ENCODE measurements at places on chromosomes 12 and 14.
A peak's percentile ranks its signal among the peaks of the same experiment; 100 is the strongest.

- DNase-seq: no peak
Measured at GRCh38 chr14:104288272-104288671, 149.9 kb downstream of the KIF26A start.

- peak; percentile 98 for DNase-seq
Measured at GRCh38 chr12:124680863-124681778, 113.7 kb upstream of the NCOR2 start.

DNA sequence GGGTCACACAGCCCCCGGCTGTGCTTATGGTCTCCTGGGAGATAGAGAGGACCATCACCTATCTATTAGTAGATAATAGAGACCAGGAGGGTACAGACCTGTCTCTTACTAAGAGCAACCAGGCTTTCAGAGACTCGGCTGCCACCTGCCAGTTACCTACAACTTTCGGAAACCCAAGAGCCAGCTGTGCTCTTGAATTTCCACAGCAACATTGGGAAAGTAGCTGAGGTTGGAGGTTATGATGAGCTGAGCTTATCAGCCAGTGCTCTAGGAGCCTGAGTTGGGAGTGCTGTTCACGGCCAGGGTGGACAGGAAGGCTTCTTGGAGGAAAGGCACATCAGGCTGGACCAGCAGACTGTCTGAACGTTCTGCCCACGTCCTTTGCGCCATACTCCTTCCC is 67.6 kb downstream of the RIN3 start:
- DNase-seq: no peak

DNA sequence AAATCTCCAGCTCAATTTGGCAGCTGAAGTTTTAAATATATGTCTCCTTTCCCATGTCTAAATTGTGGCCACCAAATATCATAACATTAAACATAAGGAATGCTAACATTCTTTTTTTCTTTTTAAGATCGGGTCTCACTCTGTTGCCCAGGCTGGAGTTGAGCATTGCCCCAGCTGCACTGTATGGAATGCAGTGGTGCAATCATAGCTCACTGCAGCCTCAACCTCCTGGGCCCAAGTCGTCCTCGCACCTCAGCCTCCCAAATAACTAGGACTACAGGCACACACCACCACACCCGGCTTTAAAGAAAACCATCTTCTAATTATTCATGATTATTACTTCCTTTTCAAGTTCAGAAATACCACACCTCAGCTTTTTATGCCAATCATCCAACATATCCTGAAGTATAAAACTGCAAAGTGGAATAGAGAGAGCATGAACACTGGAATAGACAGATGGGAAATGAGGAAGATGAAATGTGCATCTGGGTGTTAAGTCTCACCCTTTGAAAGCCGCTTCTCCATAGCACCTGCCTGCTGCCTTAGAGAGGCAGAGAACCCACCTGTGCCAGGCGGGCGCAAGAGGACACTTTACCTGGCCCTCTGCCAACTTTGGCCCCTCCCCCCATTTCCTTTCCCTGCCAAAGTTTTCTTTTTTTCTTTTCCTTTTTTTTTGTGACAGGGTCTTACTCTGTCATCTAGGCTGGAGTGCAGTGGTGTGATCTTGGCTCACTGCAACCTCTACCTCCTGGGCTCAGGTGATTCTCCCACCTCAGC is 2.8 kb upstream of the EML1 start:
- no peak for DNase-seq

DNA sequence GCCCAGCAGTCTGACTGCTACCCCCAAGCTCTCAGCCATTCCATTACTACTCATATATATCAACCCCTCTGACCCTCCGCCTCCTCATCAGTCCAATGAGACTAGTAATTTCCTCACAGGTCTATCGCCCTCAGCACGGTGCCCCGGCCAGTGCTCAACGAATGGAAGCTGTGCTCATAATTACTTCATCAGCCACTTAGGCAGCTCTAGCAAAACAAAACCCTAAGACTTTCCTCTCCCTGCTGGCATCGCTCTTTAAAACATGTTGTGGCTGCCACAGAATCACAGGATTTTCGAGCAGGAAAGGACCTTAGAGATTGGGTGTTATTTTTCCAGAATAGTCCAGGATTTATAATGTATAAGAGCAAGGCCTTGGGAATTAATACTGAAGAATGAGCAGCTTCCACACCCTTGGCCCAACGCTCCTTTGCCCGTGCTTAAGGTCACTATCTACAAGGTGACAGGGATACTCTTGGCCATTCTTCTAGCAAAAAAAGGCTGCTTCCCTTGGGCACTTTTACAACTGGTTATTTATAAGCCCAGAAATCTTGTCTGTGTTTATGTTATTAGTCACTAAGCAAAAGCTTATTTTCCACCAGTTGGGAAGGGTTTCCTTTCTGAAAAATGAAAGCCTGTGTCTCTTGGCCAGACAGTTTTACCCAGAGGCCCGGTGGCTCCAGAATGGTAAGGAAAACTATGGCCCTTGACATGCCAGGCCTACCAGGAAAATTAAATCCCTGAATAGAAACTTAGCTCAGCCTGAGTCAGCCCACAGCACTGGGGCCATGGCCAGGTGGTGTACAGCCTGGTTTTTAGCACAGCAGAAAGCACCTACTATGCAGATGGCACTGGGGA is 47.9 kb downstream of the NUAK1 start:
- DNase-seq: no peak

DNA sequence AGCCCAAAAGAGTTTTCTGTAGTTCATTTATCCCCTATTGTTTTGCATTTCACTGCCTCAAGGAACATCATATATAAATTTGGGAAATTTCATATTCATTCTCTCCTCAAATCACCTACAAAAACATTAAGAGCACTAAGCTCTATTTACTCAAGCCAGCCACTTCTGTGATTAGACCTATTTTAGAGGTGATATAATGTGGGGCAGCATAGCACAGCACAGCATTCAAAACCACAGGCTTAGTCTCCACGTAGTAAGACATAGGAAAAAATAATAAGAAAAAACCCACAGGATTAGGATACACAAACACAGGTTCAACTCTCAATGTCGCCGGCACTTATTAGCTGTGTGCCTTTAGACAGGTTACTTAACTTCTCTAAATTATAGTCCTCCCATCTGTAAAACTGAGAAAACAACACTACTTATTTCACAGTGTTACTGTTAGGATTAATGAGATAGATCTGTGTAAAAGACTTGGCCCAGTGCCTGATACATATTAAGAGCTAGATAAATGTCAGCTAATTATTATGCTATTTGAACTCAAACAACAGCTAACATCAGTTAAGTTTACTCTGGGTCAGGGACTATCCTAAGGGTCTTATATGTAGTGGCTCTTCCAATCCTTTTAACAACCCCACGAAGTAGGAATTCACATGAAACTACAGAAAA is 20.3 kb downstream of the DCAF5 start:
- no peak for DNase-seq

DNA sequence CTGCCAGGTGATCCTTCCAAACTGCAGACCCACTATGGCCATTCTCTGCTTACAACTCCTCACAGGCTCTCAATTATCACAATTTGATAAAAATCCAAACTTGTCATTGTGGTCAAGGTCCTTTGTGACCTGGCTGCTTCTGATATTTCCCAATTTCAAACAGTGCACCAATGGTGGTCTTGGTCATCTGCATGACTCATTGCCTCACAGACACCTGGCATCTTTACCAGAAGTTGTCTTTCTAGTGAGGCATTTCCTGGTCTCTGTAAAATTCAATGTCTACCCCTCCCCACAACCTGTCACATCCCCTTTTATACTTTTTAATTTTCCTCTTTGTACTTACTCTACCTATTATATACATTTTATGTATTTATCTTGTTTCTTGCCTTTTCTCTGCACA is 17.8 kb upstream of the PAPOLA start:
- no peak for DNase-seq

DNA sequence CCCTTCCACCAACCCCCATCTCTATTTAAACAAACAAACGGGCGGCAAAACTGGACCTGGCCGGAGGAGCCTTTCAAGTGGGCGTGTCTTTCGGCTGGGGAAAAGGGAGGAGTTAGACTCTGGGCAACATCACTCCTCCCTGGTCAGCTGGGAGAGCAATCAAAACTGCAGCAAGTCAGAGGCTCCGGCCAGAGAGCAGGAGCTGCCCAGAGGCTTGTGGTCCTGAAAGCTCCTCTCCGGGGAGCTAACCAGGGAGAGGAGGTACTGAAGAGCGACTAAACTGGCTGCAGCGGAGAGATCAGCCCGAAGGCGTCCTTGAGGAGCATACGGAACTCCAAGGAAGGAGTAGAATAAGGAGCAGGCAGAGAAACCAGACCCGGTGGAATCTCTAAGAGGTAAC is at the start of gene NEUROD4:
Gene NEUROD4, plus strand, starts transcription at position 191 of the 400 bp plus-strand sequence. CDS start 6,466 bp downstream, outside the sequence.
- peak; percentile 58 for DNase-seq

DNA sequence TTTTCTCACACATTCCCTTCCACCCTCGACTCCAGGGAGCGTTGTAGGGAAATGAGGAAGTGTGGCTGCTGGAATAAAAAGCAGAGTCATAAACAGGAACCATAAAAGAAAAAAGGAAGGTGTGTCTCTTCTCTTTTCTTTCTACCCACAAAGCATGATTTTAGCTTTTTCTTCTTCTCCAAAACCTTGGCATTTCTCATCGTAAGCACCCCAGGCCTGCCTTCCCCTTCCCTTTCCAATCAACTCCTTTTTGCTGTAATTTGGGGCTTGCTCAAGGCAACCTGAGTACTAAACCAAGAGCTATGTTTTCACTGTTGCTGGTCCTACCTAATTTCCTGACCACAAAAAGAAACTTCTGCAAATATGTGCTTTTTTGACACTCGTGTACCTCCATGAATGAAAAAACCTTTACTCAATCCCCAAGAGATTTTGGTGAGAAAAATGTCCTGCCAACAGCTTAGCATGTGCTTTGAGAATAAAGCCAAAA is 9.2 kb downstream of the PLBD1 start:
- no peak for DNase-seq

- DNase-seq: no peak
Measured at GRCh38 chr14:75401361-75401760, 26.5 kb upstream of the JDP2 start.

DNA sequence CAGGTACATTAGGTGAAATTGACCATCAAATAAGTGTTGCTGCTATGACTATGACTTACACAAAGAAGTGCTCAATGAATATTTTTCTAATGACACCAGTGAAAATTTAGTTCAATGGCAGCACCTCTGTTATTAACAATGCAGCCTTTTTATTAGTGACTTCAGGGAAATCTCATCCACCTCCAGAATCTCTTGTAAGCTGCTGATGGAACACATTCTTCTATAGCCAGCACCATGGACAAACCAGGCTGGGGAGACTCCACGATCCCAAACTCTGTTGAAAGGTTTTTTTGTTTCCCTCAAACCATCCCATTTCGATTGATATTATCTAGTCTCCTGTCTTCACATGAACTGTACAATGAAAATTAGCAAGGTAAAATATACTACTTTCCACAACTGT is 265.9 kb downstream of the ITPR2 start:
- no peak for DNase-seq

GRCh38 chr12:96099421-96099820 is 64.0 kb upstream of the LTA4H start:
- no peak for DNase-seq

DNA sequence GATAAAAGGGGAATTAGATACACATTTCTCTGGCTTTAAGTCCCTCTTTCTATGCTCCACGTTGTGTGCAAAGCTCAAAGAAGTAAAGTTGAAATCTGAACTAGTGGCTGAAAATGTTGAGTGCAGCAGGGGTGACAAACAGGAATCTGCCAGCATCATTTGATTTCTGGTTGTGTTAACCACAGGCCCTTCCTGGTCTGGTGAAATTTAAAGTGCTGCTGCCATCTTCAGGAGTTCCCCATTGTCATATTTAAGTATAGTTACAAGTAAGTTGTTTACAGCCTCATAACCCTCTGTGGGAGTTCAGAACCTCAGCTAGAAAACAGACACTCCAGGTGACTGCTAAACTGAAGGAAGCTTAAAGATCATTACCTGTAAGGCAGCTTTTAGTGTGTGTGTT is 90.9 kb upstream of the CCDC196 start:
- no peak for DNase-seq

- DNase-seq: peak; percentile 54
Measured at GRCh38 chr14:50335389-50335788, 23.3 kb downstream of the DMAC2L start.

DNA sequence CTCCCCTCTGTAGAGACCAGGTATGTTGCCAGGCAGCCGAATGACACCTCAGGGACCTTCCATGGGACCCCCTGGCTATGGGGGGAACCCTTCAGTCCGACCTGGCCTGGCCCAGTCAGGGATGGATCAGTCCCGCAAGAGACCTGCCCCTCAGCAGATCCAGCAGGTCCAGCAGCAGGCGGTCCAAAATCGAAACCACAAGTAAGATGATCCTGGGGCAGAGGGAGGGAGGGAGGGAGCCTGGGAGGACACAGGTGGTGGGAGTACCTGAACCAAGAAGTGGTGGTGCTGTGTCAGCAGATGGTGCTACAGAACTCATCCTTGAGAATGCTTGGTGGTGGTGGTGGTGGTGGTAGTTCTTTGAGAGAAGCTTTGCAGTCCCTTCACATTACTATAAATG is 1.0 kb downstream of the SMARCD1 start:
- DNase-seq: no peak

GRCh38 chr12:51450806-51451205 is 26.2 kb downstream of the SLC4A8 start:
- no peak for DNase-seq

DNA sequence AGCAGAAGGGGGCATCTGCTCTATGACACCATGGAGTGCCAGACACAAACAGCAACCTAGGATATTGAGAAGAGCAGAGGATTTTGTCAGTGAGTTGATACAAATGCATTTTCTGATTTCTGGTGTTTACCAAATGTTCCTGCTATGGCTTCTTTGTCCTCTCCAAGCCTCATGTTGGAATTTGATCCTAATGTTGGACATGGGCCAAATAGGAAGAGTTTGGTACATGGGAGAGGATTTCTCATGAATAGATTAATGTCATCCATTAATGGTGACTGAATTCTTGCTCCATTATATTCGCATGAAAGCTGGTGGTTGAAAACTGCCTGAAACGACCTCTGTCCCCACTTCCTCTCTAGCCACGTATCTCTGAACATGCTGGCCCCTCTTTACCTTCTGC is 1002.2 kb upstream of the FLRT2 start:
- DNase-seq: no peak

DNA sequence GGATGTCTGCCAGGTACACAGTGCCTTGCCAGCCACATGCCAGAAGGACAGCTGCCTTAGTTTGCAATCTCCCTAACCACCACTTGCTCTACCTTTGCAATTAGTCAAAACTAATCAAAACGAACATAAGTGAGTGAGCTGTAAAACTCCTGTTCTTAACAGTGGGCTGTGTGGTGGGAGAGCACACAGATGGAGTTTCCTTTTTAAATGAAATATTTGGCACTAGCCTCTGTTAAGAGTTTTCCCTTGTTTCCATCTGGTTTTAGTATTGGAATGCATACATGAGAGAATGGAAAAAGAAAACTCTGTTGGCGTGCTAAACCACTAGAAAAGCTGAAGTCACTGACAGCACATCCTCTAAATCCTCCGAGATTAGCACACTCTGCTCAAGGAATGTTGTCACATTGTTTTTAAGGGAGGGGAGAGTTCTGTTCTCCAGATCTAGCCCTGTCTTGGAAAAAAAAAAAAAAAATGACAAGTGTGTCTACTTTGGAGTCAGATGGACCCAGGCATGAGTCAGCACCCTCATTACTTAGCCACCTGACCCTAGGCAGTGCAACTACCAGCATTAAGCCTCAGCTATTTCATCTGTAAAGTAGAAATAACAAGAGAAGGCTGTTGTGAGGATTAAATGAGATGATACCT is 83.9 kb downstream of the STXBP6 start:
- DNase-seq: no peak
